ENCODE measurements at places on chromosomes 1 and 21.

DNA sequence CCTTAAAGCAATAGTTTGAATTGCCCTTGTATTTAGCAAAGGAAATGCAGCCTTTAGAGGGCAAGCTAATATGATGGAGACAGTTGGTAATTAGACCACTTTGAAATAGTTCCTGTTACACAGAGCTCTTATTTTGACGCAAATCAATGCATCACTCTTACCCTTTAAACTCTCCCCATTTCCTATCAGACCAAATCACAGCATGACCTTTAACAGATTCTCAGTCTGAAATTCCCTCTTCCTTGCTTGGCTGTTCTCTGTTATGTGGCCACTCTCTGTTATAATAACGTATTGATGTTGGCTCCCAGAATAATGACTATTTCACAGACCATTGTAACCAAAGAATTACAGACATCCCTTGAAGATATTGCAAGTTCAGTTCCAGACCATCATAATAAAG, 66.9 kb upstream of the NGF start:
- DNase-seq, result no peak

GRCh38 chr1:210310562-210311153, 18.0 kb upstream of the HHAT start:
- no peak for DNase-seq

DNA sequence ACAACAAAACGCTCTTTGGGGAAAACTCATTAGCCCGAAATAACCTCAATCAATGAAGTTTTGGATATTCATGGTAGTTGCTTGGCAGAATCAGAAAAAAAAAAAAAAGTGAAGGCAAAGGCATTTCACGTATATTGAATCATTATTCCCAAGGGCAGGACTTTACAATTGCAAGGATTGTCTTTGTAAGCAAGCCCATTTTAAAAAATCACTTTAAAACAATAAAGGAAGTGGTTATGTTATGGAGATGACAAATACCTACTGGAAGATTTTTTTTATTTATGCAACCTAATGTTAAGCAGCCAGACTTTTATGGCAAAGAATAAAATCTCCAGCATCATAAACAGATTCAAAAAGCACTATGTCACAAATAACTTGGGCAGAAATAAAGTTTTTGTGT, 9.3 kb downstream of the GJB4 start:
- DNase-seq, result no peak

DNA sequence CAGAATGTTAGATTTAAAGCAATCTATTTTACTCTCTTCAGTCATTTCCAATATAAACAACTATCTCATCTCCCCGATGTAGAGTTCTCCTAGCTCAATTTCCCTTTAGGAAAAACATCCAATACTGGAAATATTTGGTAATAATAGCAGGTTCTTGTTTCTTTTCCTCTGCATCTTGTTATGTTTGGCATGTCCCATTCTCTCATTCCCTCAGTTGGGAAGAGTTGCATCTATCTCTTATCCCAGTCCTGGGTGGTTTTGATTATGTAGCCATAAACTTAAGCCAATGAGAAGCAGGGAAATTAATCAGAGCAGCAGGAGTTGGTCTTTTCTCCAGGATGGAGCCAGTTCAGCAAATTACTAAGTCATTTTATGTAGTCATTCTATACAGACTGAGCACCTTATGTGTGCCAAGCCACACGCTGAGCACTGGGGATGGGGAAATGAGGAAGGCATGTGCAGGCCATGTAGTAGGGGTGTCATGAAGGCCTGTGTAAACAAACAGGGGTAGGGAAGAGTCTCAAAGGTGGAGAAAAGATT, 418.2 kb upstream of the NFIA start:
- no peak for DNase-seq

DNA sequence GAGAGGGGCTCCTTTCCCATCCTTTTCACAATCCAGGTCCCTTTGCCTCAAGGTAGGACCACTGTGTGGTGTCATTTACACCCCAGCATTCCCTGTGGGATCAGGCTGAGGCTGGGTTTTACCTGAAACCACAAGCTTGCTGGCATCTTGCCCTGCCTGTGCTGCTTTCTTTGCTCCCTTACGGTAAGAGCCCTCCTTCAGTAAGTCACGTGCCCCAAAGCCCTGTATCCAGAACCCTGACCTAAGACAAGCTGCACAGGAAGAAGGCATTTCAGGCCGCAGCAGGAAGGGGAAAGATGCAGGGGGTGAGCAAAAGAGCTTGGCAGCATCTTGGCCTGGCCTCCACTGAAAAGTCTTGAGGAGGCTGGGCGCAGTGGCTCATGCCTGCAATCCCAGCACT, 58.4 kb downstream of the KLHDC7A start:
- DNase-seq, result no peak

- DNase-seq, result no peak
Measured at GRCh38 chr1:4532656-4533055, 121.8 kb upstream of the AJAP1 start.

GRCh38 chr1:23980728-23981070, 572 bp upstream of the SRSF10 start:
- DNase-seq, result peak; percentile 61

GRCh38 chr1:42586016-42586415, 72.2 kb upstream of the PPIH start:
- no peak for DNase-seq

DNA sequence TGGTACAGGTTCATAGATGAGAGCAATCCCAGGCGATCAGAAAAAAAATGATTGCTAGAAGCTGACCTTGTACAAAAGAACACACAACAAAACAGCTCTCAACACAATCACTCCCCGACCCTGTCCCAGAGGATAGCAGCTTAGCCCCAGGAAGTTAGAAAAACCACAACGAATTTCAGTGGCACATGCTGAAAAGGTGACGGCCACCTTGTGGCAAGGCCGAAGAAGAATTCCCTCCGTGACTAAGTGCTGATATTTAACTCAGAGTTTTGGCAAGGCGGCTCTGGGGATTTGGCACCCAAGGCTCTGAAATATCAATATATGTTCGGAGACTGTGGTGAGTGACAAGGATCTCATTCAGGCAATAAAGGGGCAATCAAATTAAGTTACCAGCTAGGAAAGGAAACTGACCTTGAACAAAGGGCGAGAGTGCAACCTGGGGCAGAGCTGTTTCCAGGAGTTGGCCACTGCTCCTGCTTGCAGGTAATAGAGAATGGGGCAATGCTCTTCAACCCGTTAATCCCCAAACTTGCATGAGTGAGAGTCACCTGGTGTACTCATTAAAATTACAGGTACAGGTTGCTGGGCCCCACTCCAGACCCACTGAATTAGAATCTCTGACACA, 96.2 kb downstream of the BEND5 start:
- DNase-seq, result peak; percentile 57

- no peak for DNase-seq
Measured at GRCh38 chr1:58573138-58573537, 3.9 kb downstream of the TACSTD2 start.

DNA sequence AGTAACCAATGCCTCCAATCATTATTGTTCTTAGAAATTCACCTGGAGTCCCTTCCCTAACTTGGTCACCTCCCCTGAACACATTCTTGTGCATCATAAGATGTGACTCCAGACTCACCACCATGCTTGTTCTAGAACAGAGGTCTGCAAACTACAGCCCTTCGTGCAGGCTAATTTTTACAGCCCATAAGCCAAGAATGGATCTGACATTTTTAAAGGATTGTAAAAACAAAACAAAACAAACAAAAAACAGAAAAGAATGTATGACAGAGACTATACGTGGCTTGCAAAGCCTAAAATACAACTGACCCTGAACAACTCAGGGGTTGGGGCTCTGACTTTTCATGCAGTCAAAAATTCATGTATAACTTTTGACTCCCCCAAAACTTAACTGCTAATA, 6.2 kb upstream of the HIVEP3 start:
- DNase-seq, result no peak

DNA sequence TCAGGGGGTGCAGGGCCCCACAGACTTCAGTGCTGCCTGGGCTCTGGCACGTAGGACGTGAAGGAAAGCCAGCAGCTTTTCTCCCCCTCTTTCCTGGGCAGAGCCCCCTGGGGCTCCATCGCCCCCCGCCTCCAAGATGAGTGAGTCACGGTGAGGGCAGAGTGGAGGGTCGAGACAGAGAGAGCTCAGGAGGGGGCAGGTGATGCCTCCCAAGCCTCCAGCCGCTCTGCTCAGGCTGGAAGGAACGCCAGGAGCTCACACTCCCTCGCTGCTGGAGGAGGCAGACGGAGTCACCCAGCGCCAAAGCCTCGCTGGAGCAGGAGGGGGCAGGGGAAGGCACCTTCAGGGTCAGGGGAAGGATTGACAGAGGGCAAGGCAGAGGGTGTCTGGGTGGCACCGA, 119.5 kb downstream of the CASZ1 start:
- no peak for DNase-seq

GRCh38 chr1:151612501-151613281, 841 bp downstream of the SNX27 start:
- DNase-seq, result peak; percentile 61

DNA sequence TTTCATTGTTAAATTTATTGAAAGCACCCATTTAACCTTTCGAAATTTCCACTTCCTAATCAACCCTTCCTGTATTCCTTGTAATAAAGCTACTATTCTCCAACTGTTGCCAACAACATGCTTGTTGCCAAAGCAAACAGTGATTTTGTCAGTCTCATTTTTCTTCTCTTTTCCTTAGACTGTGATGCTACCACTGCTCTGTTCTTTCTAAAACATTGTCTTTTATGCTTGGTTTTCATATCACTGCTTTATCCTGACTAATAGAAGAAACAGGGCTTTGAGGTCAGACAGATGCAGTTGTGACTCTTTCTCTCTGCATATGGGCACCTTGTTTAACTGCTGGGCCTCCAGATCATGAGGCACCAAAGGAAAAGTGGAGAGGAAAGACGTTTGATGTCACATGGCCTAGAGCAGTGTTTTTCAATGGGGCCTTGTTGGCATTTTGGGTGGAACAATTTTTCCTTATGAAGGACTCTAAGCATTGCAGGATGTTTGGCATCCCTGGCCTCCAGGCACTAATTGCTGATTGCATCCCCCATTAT, 56.1 kb downstream of the HMCN1 start:
- peak; percentile 40 for DNase-seq

DNA sequence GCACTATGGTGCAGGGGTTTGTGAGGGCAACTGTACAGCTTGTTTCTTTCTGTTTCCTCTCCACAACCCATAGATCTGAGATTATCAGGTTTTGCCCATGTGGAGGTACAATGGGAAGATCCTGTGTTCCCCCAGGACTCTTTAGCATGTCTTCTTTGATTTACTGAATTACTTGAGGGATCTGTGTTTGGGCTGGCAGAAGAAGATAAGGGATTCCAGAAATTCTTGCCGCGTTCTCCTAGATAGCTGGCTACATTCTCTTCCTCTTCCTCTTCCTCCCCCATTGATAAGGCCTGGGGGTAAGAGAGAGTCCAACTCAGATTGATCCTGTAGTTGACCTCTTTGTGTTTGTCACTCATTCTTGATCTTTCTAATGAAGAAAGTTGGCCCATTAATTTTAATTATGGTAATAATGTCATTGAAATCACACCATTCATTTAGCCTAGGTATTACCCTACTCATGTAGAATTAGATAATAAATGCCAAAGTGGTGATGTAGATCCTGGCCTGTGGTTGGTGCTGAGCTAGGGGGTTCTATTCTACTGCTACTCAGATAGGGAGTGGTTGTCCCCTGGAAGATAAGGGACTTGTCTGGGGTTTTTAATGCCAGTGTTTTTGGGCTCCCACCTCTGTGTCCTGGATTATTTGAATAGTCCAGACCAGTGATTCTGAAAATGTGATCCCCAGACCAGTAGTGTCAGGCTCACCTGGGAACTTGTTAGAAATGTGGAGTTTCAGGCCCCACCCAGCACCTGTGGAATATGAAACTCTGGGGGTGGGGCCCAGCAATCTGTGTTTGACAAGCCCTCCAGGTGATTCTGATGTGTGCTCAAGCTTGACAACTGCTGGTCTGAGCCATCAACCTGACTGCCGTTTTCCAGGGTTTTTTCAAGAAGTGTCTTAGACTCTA, 122.2 kb downstream of the NOS1AP start:
- DNase-seq, result peak; percentile 91

- DNase-seq, result no peak
Measured at GRCh38 chr1:12621346-12622335, 3.6 kb upstream of the DHRS3 start.

- no peak for DNase-seq
Measured at GRCh38 chr1:242764161-242764560, 239.7 kb upstream of the PLD5 start.

- no peak for DNase-seq
Measured at GRCh38 chr1:170910273-170910672, 25.1 kb upstream of the MROH9 start.

GRCh38 chr1:209688746-209689234, 13.6 kb downstream of the G0S2 start:
- DNase-seq, result no peak

- DNase-seq, result no peak
Measured at GRCh38 chr1:85327759-85328158, 51.3 kb upstream of the BCL10 start.

DNA sequence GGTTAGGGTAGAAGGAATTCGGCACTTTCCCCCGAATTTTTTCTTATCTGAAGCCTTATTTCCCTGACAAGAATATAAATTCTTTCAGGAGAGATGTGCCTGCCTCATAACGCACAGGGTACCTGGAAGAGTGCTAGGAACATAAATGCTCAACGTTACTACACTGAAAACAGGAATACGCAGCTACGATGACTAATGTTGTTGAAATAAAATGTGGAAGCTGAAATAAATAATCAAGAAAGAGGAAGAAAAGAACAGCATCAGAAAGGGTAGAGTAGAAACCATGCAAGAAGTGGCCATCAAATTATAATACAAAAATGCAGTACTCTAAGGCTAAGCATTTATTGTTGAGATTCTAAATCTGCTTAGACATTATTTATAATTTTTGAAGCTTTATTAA, 33.9 kb downstream of the SLC66A1 start:
- DNase-seq, result no peak

DNA sequence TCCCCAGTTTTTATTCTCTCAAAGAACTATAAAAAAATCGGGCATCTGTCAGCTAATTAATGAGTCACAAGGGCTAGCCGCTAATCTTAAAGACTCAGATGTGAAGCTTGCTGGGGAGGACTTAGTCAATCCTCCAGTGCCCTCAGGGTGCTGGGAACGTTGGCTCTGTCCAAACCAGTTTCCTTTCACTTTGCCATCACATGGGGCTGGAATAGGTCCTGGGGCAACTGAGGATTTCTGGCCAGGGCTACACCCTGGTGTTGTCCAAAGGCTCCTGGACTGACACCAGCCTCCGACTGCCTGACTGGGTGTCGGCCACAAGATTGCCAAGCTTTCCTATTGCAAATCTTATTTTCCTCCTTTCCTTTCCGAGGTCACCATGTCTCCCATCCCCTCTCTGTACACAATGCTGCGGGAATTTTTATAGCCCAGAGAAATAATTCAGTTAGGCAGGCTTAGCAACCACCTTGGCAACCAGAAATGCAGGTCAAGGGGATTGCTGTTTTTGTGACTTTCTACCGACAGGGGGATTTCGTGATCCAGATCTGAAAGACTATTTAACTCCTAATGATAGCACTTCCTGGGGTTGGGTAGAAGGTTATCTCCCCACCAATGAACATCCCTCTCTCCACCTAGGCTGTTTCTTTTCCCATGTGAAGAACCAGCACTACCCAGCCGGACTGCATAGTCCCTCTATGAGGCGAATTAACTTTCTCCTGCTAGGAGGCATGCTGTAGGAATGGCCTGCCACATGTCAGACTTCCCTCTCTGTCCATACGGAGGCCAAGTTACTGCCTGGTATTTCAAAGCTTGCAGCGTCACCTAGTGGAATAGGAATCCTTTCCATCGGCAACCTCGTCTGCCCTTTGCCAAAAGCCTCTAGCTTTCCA, 29.9 kb upstream of the CTBS start:
- peak; percentile 59 for DNase-seq

- peak; percentile 65 for DNase-seq
Measured at GRCh38 chr1:91732291-91733107, 153.5 kb downstream of the TGFBR3 start.

- DNase-seq, result peak; percentile 66
Measured at GRCh38 chr1:94522304-94522703, 19.3 kb downstream of the F3 start.

GRCh38 chr1:62235576-62235975, 40.9 kb downstream of the L1TD1 start:
- DNase-seq, result no peak
